AG10803 (cell line): ENCODE measurements at places on chromosomes 16 and 17.

GRCh38 chr17:48818361-48818841 is 1.4 kb upstream of the TTLL6 start:
- no peak for DNase-seq

DNA sequence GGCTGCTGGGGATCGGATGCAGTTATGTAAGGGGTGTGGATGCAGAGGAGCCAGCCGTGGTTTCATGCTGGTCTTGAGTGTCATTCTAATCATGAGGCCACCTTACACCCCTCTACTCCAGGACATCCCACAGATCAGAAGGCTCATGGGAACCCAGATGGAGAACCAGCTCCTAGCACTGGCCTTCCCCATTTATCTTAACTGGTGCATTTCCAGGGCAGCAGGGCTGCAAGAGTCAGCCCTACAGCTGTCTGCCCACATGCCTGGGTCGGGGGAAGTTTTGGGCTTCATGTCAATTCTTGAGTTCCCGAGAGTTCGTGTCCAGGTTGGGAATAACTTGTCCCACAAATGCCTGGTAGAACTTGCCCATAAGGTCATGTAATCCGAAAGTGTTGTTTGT is 29.1 kb downstream of the RPTOR start:
- DNase-seq = no peak

DNA sequence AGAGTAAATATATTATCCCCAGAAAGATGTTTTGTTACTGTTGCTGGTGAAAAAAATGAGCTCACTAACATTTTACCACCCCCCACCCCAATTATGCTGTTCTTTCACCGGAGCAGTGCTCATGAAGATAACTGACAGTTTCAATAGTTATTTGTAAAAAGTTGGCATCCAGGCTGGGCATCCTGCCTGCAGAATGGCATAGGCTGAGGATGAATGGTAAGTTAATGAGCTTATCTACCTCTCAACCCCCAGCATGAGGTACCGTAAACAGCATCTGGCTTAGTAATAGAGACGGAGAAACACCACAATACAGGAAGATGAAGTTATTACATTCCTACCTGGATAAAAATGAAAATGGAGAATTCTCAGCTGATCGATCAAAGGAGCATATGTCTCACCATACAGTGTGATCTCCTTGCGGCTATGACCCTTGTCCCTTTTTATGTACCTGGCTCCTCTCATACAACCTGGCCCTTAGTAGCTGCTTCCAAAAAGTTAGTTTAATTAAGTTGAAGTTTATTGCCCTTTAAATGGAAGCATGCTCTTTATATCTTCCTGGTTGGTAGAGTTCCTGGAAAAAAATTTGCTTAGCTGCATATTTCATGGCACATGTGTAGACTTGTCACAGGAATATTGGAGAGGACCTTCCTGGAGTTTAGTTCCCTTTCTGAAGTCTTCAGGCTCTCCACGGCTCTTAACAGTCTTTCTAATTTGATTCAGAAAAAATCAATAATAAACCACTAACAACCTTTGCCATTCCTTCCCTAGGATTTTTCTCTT is 61.2 kb upstream of the MPHOSPH6 start:
- DNase-seq = no peak

DNA sequence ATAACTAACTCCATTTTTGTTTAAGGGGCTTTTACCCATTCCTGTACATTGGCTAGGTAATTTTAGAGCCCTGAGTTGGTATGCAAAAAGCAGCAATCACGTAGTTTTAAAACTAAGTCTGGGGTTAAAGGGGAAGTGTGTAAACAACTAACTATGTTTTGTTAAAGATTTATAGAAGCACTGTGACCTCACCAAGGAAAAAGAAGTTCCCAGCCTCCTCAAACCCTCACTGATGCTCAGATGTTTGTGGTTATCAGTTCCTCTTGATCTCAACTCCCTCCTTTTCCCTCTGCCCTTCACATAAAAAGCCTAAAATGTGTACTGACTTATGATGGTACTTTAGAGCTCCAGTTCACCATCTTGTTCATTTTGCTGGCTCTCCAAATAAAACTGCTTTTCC is 119.9 kb upstream of the IRX6 start:
- DNase-seq = no peak

- no peak for DNase-seq
Measured at GRCh38 chr17:58667934-58668597, 23.8 kb downstream of the TEX14 start.

GRCh38 chr17:52789829-52790228 is 631.3 kb upstream of the CA10 start:
- DNase-seq = no peak

GRCh38 chr16:57830890-57831484 is 28.7 kb upstream of the KIFC3 start:
- no peak for DNase-seq

DNA sequence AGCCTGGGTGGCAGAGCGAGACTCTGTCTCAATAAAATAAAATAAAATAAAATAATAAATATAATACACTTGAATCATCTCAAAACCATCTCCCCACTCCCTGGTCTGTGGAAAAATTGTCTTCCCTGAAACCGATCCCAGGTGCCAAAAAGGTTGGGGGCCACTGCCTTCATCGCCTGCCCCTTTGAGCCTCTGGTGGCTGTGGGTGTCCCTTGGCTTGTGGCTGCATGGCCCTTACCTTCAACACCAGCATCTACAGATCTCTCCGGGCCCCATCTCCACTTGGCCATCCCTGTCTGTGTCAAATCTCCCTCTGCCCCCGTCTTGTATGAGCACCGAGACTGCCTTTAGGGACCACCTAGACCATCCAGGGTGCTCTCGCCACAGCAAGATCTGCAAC is 177.3 kb downstream of the SEC14L1 start:
- DNase-seq = no peak

- DNase-seq = no peak
Measured at GRCh38 chr17:9208381-9209105, 187.2 kb downstream of the NTN1 start.

- DNase-seq = no peak
Measured at GRCh38 chr17:69480245-69480644, 65.7 kb downstream of the MAP2K6 start.

DNA sequence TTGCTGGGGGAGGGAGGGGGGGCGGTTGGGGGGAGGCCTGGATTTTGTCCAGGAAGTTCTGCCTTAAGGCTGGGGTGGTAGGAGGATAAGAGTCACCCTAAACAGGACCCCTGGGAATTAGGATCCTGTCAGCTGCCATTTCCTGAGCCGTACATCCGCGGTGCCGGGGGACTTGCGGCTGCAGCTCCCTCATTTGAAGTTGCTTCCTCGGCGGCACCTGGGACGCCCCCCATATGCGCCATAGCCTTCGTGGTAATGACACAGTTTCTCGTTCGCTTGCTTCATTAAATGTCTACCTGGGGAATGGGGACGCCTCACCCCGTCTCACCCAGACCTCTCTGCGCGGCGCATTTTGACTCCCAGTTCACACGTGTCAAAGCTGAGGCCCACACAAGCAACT is 55.1 kb upstream of the PABPN1L start:
- no peak for DNase-seq

- DNase-seq = peak; percentile 79
Measured at GRCh38 chr17:47315451-47316266, 8.1 kb upstream of the EFCAB13 start.

- DNase-seq = peak; percentile 44
Measured at GRCh38 chr17:10337136-10337535, 35.7 kb downstream of the MYH13 start.
